ENCODE measurements at places on chromosomes 5 and 9.

- DNase-seq = no peak
Observed at GRCh38 chr9:131744720-131745201, 4.9 kb upstream of the RAPGEF1 start.

GRCh38 chr5:180499684-180500083 is 5.5 kb downstream of the CNOT6 start:
- DNase-seq = no peak

- DNase-seq = no peak
Observed at GRCh38 chr9:122819326-122819725, 9.1 kb downstream of the PDCL start.

- no peak for DNase-seq
Observed at GRCh38 chr5:3266861-3267260, 328.8 kb upstream of the IRX1 start.

- DNase-seq = no peak
Observed at GRCh38 chr5:132391247-132391646, 21.7 kb downstream of the SLC22A5 start.

DNA sequence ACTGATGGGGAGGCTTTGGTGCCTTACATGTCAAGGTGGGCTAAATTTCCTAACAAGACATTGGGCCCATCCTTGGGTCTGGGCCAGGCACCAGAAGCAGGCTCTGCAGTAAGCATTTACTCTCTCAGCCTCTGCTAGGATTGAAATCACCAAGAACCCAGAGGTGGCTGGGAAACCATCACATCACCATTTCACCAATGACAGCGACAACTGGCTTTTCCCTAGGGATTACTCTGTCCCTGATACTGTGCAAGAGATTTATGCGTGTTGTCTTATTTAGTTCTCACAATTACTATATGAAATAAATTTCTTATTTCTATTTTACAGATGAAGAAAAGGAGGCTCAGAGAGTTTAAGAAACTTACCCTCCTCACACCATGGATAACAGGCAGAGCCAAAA is 342.2 kb downstream of the ARHGEF28 start:
- DNase-seq = no peak

- no peak for DNase-seq
Observed at GRCh38 chr9:104970271-104970987, 42.5 kb upstream of the ABCA1 start.

DNA sequence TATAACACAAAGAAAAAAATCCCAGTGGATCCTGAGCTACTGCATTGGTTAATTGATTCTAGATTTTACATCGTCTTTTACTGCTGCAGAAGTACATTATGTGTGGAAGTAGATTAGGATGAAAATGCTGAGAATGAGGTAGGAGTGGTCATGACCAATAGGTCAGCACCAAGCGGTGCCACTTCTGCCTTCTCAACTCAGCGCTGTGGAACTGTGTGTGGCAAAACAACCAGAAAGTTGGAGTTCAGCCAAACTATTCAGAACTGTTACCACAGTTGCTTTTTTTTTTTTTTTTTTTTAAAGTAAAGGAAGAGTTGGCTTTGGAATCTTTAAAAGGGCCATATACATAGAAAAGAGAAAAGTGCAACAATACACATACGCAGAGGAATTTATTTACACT is 24.2 kb downstream of the POU5F2 start:
- DNase-seq = no peak

GRCh38 chr5:15124871-15125568 is 253.4 kb upstream of the ANKH start:
- DNase-seq = no peak

GRCh38 chr5:64149268-64149667 is 16.4 kb upstream of the RNF180 start:
- no peak for DNase-seq

- no peak for DNase-seq
Observed at GRCh38 chr5:133842846-133843611, 125.4 kb downstream of the C5orf15 start.

DNA sequence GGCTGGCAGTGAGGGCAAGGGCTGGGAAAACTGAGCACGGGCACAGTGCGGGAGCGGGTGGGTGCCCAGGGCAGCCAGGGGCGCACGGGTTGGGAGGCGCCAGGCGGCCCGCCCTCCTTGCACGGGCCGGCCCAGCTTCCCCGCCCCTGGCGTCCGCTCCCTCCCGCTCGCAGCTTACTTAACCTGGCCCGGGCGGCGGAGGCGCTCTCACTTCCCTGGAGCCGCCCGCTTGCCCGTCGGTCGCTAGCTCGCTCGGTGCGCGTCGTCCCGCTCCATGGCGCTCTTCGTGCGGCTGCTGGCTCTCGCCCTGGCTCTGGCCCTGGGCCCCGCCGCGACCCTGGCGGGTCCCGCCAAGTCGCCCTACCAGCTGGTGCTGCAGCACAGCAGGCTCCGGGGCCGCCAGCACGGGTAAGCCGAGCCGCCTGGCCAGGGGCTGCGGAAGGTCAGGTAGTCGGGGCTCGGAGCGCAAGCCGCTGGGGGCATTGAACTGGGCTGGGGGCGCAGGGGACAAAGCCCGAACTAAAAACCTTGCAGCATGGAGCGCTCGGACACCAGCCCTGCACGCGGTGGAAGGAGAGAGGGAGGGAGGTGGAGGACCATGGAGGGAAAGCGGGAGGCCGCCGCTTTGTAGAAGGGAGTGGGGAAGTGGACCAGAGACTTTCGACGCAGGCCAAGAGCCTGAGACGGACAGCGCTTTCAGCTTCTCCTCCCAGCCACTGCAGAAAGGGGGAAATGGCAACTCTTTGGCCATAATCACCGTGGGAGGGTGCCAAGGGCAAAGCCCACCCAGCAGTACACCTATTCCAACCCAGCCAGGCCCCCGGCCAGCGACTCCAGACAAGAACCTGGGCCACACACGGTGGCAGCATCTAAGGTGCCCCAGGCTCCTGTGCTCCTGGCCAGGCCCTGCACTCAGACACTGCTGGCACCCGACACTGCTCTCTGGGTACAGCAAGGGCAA is at the start of gene TGFBI:
Gene TGFBI, plus strand, starts transcription at position 207 of the 961 bp plus-strand sequence. Its CDS starts 68 bp downstream, at position 275.
- no peak for DNase-seq

Measured in HFF-Myc (cell line).